ENCODE measurements at places on chromosomes 5 and 9. TPM values are rescaled to one million over a fixed set of nuclear protein-coding genes. Genes with fewer than 3 reads are reported as not detected.

- peak; percentile 24 for DNase-seq
These were observed 35.6 kb downstream of the CD180 start for GRCh38 chr5:67160985-67161384.

DNA sequence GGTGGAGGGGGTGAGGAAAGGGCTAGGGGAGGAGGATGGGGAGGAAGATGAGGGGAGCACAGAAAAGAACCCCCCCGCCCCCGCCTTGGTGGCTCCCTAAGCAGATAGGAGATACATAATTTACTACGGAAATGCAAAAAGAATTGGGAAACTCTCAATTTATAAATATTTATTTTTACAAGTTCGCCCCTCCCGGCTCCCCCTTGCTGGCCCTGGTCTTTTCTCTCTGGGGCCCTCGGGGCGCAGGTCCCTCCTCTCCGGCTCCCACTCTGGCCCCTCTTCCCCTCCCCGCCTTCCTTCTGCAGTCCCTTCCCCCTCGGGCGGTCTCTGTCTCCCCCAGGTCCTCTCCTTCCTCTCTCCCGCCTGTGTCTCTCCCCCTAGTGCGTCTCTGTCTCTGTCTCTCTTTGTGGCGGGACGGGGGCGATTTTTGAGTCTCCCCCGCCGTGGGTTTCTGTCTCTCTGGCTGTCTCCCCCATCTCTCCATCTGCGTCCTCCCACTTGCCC lies 173.6 kb upstream of the IER5L start:
- no peak for DNase-seq

- no peak for DNase-seq
These were observed 4.4 kb downstream of the RC3H2 start for GRCh38 chr9:122900791-122901190.

- no peak for DNase-seq
These were observed 4.4 kb upstream of the CREBRF start for GRCh38 chr5:173051746-173052145.

DNA sequence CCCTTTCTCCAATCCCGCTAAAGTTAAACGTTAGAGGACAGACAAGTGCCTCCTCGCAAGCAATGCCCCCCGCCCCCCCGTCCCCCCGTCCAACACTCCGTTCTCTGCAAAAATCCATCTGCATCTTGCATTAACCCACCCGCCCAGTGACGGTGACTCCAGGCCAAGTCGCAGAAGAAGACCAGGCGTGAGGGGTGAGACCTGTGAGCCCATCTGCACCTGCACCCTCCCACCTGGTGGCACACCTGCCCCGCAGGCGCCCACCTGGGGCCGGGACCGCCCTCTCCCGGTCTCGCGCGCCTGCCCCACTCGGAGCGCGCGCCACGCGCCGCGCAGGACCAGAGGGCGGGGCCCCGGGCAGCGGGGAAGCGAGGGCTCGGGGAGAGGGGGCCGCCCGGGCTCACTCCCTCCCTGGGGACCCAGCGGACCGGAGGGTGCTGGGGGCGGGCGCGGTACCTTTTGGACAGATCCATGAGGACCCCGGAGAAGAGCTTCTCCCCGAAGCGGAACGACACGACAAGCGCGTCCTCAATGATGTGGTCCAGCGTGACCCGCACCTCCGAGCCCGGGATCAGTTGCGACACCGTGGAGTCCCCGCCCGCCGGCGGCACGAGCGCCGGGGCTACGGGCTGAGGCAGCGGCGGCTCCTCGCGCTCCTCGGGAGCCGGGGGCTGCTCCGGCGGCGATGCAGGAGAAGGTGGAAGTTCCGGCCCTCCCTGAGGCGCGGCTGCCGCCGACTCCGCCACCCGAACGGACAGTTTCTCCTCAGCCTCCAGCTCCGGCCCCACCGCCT lies 705 bp downstream of the PWWP2A start:
- DNase-seq = no peak

The PSMB7 gene
- 167 TPM for total RNA-seq

The CAMLG gene
- total RNA-seq = 28.3 TPM

Data from Panc1 (cell line).